ENCODE measurements at places on chromosomes 16 and 17.

DNA sequence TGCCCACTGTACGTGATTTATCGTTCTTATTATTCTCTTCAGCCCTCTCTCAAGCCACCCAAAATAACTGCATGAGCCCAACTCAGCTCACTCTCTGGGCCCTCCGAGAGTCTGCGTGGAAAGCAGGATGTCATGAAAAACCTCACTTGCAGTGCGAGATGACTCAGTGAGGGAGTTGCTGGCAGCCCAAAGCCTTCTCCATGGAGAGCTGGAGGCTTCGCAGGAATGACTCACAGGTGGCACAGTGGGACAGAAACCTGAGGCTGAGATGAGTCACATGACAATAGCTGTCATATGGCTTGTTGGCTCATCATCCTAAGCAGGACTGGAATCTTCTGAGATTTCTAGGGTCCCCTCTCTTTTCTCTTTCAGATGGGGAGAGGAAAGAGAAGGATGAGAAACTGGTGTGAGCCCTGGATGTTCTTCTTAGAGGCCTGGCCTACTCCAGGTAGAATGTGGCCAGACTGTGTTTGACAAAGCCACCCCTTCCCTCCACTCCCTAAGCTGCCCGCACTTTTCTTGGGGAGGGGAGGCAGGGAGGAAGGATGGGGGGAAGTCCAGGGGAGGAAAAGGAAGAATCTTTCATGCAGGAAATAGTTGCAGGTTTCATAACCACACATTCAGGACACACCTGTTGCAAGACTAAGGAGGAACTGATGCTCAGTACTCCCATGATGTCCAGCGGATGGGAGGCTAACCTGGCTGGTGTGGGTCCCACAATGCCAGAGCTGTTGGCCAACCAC, 160.6 kb upstream of the RPL38 start:
- DNase-seq: peak; percentile 32

- no peak for DNase-seq
Measured at GRCh38 chr17:77370586-77370985, 229.8 kb downstream of the SEC14L1 start.

- peak; percentile 29 for DNase-seq
Measured at GRCh38 chr17:9324864-9325263, 250.8 kb downstream of the STX8 start.

GRCh38 chr16:86846136-86846535, 267.8 kb downstream of the FOXL1 start:
- DNase-seq: no peak

GRCh38 chr17:37179893-37180292, 195.9 kb upstream of the C17orf78 start:
- DNase-seq: peak; percentile 71

DNA sequence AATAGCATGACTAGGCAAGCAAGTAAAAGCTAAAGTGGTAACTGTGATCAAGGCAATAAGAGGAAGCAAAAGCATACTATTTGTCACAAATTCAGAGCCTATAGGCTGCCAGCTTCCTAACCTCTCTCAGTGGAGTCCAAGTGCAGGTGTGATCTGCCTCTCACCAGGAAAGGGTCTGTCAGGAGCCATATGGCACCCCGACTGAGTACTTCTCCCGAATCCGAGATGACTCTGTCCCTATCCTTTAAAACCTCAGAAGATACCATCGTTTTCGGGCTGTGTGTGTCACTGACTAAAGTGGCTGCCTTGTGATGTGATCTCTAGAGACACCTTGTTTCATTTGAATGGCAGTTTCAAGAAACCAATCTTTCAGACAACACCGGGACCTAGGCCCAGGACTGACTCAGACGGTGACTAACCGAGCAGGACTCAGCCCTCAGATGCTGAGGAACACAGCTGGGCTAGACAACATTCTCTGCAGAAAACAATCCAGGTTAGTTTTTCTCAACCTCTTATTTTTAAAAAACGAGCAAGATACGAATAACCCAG, 63.6 kb downstream of the SMG6 start:
- peak; percentile 89 for DNase-seq

- DNase-seq: peak; percentile 26
Measured at GRCh38 chr17:58324409-58325288, 3.9 kb downstream of the TSPOAP1 start.

- no peak for DNase-seq
Measured at GRCh38 chr17:42694524-42694923, 12.2 kb downstream of the CNTNAP1 start.

GRCh38 chr17:40675905-40676304, 10.9 kb upstream of the KRT222 start:
- no peak for DNase-seq

DNA sequence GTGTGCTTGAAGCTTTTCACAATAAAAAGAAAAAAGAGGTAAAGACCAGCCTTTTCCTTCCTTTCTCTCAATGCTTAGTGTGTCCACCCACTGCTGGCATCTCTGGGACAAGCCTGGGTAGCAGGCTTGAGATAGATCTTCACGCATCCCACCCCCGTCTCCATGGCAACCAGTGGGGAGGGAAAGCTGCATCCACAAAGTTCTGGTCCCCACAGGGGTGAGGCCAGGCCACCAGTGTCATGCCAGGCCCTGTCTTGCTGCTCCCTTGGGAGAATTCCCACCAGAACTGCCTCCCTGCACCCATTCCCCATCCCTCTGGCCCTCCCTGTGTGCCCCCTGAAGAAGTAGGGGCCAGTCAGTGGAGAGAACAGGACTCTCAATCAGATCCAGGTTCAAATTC, 259.9 kb downstream of the MRTFB start:
- no peak for DNase-seq

Data from mesenchymal stem cell (in vitro differentiated cells and primary cell).